Effector memory CD8-positive, alpha-beta T cell (primary cell): ENCODE measurements at places on chromosomes 5 and 9.

GRCh38 chr9:134960701-134961181 is 43.0 kb upstream of the FCN1 start:
- no peak for DNase-seq

DNA sequence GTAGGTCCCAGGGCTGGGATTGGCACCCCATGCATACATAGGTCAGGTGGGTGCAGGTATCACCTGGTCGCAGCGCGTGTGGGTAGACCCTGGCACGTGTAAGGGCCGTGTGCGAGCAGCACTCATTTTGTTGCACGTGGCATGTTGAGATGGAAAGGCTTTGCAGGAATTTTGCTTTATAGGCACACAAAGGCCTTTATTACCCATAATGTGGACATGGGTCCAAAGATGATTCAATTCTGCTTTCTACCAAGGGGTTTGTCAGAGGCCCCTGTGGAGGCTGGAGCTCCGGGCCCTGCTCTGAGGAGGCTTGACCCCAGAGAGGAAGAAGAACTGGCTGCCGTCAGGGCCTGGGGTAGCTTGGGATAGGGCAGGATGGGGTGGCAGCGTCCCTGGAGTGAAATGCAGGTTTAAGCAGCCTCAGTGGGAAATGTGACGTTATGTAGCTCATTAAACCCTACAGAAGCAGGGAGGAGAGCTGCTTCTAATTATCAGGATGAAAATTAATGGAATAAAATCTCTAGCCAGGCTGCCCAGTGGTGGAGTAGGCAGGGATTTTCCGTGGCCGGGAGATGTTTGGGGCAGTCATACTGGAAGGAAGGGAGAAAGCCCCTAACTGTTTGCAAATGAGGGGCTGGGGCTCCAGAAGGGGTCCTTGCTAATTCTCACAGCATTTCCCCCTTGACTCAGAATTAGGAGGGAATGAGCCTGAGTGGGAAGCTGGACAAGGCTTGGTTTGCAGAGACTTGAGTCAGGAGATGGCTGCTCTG is 103.3 kb upstream of the PITX1 start:
- DNase-seq = no peak

DNA sequence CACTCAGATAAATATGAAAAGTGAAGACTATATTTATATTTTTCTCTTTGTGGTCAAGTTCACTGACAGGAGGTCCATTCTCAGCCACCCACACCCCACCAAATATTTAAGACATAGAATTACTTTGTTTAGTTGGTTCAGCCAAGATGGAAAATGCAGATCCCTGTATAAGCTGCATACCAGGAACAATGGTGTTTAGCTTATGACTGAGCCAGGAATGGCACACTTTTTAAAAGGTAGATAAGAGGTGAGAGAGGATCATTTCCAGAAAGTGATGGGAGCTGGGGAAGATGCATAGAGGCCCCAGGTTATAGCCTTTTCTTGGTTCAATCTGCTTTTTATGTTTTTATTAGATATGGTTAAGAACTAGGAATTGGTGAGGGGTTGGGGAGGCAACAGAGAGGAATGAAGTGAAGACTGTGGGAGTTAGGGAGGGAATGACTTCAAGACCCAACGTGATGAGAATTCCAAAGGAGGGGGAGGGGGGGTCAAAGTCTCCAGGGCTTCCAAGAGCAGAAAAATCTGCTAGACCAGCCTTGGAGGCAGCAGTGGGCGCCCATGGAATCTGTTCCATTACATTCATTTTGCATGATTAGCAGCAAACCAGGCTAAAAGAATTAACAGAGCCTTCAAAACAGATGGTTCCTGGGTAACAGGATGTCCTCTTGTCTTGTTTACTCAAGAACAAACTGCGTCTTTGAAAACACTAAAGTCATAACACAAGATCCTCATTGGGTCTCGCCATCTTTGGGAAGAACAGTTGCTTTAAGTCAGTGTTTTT is 95.2 kb downstream of the FGF1 start:
- DNase-seq = no peak

DNA sequence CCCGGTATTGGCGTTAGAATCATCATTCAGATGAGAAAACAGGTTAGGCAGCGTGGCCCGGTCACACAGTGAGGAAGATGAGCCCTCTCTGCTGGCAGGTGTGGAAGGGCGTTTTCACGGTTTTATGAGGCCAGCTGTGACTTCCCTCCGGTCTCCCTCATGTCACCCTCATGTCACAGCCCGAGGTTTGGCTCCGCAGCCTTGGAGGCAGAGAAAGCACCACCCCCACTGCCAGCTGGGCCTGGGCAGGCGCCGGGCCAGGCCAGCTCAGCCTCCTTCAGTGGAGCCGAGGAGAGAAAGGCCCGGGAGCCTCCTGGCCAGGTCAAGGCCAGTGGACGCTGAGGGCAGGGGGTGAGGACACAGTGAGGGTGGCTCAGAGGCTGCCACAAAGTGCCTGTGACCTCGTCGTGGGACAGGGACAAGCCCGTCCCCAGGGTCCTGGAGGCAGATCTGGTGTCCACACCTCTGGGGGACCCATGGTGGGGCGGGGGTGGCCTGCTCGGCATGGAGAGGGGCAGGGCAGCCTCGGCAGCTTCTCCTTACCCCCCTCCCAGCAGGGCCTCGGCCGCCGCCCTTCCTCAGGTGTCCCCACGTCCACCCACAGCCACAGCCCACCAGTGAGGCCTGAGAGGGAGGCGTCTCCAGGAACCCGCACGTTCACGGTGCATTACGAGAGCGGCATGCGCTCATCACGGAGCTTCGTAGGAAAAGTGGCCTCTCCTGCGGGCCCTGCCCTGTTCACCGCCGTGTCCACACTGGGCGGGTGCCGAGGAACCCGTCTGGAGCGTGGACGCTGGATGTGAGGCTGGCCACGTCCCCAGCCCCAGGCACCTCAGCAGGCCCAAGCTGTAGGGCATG is 32.2 kb downstream of the EXD3 start:
- no peak for DNase-seq

DNA sequence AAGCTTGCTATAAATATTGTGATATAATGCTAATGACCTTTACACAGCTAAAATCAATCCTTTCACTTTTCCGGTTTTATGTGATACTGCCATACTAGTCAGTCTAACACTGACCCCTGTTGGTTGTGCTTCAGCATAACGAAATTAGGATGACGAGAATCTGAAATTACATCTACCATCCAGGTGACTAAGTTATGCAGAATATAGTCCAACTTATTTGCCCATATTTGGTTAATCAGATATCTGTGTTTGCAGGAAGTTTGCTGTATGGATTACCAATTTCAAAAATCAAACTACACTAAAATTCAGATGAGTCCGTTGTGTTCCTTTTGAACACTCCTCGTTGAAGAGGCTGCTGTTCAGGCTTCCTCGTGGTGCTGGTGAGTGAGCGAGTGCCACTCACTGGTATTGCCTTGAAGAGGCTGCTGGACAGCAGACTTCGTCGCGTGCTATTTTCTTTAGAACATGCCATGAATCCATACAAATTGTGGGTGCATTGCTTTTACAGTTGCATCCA is 32.5 kb downstream of the TENT4A start:
- peak; percentile 36 for DNase-seq

- DNase-seq = no peak
These were observed 106.0 kb downstream of the SMARCA2 start for GRCh38 chr9:2120926-2121689.

- DNase-seq = peak; percentile 46
These were observed 90.1 kb upstream of the LMX1B start for GRCh38 chr9:126523611-126524111.

DNA sequence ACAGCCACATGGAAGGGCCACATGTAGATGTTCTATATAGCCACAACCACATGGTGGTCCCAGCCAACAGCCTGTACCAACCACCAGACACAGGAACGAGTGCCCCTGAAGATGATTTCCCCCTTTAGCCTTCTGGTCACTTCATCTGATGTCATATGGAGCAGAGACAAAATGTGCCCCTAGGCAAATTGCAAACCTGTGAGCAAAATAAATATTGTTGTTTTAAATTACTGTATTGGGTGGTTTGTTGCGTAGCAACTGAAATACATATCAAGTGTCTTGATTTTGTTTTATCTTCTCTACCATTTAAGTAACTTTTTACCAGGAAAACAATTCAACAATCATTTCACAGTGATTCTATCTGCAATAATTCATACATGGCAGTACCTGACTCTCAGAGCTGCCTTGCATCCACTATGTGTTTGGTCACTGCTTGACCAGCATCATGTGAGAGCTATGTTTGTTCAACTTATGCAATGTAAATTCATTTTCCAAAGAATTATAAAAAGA is 142.5 kb upstream of the VLDLR start:
- no peak for DNase-seq

DNA sequence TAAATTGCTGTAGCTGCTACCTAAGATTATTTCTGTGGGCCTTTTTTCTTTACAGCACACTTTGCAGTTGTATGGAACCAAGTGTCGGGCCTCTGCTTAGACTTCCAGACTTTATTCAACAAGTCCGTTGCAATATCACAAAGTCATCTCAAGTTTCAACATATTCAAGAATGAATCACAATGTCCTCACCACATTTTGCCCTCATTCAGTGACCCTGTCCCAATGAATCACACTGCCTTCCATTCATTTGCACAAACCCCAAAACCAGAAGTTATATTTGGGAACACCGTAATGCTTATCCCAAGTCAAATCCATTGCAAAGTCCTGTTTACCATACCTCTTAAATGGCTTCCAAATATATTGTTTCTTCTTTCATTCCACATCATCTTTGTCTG is 439.6 kb downstream of the CSNK1G3 start:
- DNase-seq = no peak

GRCh38 chr9:75455444-75455921 is 367.2 kb downstream of the OSTF1 start:
- no peak for DNase-seq

GRCh38 chr5:470961-471749 is 28.2 kb downstream of the EXOC3 start:
- no peak for DNase-seq

DNA sequence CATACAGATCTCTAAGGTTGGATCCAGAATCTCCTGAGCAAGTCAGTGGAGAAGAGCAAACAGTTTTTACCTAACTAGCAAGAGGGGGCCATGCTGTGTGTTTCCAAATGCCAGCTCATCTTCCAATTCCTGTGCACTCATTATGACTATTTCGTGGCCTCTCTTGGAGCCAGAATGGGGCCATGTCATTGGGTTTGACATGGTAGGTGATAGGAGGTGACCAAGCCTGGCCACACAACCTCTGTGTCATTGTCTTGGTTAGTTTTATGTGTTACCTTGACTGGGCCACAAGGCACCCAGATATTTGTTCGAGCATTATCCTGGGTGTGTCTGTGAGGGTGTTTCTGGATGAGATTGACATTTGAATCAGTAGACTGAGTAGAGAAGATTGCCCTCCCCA is 206.2 kb downstream of the HSPA4 start:
- no peak for DNase-seq

- no peak for DNase-seq
These were observed 141.1 kb upstream of the LRRTM2 start for GRCh38 chr5:139016186-139016585.

DNA sequence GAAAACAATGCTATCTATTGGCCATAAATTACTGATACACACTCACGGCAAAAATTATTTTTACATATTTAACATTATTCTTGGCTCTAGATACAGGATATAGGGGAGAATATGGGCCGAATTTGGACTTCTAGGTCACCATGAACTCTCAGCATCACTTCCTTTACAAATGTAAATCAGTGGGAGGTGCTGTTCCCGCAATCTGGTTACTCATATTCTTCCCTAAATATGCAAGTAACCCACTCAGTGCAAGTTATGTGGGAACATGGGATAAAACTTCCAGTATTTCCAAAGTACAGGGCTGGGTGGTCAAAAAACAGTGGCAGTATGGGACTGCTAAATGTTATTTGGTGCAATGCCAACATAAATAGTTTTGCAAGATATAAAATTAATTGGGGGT is 145.6 kb downstream of the PPP2R2B start:
- DNase-seq = no peak

GRCh38 chr5:180040287-180041214 is 31.0 kb downstream of the RNF130 start:
- DNase-seq = no peak

GRCh38 chr5:134590992-134591659 is 41.5 kb downstream of the SAR1B start:
- DNase-seq = no peak
